Stimulated activated CD8-positive, alpha-beta memory T cell treated with anti-CD3 and anti-CD28 coated beads, Interleukin-4, amount 100 ng/mL, for 1 hour (primary cell): ENCODE measurements at places on chromosomes 4 and X.

- DNase-seq, result no peak
These were observed 24.0 kb downstream of the HOPX start for GRCh38 chr4:56657128-56657527.

DNA sequence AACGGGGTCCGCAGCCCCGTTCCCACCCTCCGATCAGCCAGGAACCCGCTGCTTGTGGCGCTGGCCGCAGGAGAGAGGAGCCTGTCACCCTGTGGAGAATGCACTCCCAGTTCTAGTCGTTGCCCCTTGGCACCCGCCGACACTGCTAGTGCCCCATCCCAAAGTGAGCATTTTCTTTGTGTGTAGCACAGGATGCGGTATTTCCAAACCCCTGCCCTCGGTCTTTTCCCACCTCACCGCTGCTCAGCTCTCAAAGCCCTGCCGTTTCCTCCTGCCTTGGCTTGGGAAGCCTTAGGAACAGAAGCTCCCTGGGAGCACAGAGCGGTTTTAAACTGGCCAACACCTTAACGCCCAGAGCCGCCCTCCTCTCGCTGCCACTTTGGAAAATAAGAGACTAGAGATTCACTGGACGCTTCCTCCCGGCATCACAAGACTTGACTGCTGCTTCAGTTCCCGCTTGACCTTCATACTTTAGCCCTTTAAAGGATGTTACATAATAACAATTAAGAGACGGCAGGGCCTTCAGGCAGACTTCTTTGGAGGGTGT, 772 bp downstream of the CYP4V2 start:
- peak; percentile 12 for DNase-seq

DNA sequence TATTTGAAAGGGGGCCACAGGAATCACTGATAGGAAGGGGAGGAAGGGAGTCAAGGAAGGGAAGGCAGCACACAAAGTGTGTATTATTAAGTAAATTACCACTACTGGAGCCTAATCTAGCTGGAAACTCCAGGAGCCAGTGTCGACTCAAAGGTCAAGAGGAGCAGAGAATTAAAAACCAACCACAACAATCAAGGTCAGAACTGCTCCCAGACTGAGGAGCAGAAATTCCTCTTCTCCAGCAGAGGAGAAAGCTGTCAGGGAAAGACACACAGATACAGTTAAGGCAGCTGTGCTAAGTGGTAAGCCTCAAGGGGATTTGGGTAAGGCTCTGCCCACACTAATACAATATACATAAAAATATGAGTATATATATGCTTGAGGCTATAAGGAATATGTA, 87.5 kb upstream of the PTPN13 start:
- no peak for DNase-seq

DNA sequence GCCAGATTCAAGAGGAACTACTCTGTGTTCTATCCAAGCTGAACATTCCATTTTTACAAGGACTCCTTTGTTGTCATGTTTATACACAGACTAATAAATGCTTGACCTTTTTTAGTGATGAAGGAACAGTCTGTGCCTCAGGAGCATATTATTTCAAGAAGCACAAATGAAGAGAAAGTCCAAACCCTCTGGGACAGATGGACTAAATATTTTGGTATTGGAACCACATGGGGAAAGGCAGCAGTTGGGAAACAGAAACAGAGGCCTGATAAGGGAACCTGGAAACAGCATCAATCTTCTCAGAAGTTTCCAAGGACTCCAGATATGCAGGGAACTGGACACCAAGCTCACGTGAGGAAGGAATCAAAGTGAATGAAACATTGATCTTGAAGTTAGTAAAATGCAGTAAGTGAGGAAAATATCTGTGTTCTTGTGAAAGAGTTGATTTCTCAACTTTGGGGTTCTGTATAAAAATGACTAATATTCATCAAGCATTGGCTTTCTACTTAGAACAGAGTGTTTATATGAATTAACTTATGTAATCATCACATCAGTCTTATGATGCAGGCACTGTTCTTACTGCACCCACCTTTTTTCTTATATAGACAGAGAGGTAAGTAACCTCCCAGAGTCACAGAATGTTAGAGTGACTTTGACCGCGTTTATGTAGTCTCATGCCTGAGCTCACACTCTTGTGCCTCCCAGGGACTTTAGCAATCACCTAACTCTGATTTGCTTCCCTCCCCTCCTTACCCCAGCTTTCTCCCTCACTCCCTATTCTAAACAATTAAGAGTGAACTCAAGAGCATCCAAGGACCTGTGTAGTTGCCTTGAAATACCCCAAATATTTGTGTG, 148.9 kb upstream of the JADE1 start:
- DNase-seq, result no peak

- no peak for DNase-seq
These were observed 47.4 kb downstream of the NALF2 start for GRCh38 chrX:69551421-69552009.

- DNase-seq, result no peak
These were observed 28.8 kb downstream of the FGF2 start for GRCh38 chr4:122855353-122855890.

DNA sequence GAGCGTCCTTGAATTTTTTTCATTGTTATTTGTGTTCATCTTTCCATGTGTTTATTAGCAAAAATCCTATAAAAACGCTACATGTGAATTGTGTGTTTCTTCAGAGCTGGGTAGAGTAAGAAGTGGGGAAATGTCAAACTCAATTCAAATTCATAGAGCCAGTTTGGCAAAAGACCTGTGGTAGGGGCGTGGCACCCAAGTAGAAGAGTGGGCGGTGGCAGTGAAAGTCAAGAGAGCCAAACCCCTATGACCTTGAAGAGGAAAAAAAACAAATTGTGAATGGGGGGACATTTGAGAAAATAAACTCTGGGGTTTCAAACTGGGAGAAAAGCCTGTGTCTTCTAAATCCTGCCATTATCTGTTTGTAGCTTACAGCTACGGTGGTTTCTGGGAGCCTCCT, 4.4 kb upstream of the FOXO4 start:
- DNase-seq, result no peak

- no peak for DNase-seq
These were observed 133.7 kb downstream of the FAM53A start for GRCh38 chr4:1550122-1551070.

- no peak for DNase-seq
These were observed 37.7 kb upstream of the FRAS1 start for GRCh38 chr4:78019414-78019813.

GRCh38 chr4:126604268-126604867, 1028.4 kb upstream of the INTU start:
- no peak for DNase-seq

DNA sequence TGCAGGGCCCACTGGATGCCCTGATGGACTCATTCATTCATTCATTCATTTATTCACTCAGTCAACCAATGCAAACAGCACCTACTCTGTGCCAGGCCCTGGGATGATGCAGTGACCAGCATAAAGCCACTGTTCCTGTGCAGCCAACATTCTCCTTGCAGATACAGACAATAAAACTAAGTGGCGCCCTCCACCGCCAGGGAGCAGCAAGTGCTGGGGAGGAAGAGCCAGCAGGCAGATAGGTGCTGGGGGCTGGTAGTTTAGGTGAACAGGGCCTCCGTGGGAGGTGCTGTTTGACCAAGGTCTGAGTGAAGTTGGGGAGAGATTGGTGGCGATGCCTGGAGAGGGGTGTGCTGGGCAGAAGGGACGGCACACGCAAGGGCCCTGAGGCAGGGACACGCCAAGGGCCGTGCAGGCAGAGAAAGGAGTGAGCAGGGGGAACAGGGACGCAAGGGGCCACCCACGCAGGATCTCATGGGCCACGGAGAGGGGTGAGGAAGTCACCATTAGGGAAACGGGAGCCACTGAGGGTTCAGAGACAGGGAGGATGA, 65.5 kb downstream of the WFS1 start:
- DNase-seq, result no peak

DNA sequence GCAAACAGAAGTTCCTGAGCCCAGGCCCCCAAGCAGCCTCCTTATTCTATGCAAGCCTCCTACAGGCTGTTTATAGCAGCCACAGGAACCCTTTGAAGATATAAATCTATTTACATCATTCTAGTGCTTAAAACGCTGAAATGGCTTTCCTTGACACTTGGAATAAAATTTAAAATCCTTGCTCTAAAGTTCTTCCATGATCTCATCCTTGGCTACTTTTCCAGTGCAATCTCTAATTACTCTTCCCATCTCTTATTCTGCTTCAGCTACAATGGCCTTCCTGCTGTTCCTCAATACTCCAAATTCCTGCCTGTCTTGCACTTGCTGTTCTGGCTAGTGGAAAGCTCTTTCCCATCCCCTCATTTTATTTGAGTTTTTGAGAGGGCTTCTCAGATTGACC, 634.2 kb upstream of the NR3C2 start:
- no peak for DNase-seq

DNA sequence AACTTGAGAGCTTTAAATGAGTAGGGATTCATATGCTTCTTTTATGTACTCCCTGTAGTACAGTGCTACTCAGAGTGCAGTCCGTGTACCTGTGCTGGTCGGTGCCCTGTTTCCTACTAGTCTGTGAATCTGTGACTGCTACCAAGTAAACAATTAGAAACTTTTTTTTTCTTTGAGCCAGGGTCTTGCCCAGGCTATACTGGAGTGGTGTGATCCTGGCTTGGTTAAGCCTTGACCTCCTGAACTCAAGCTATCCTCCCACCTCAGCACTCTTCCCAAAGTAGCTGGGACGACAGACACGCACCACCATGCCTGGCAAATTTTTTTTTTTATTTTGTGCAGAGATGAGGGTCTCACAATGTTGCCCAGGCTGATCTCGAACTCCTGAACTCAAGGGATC, 6.4 kb upstream of the GPC3 start:
- DNase-seq, result no peak

GRCh38 chr4:337932-338758, 531 bp downstream of the ZNF141 start:
- DNase-seq, result no peak

- DNase-seq, result no peak
These were observed 150.4 kb downstream of the MGST2 start for GRCh38 chr4:139815778-139816601.

DNA sequence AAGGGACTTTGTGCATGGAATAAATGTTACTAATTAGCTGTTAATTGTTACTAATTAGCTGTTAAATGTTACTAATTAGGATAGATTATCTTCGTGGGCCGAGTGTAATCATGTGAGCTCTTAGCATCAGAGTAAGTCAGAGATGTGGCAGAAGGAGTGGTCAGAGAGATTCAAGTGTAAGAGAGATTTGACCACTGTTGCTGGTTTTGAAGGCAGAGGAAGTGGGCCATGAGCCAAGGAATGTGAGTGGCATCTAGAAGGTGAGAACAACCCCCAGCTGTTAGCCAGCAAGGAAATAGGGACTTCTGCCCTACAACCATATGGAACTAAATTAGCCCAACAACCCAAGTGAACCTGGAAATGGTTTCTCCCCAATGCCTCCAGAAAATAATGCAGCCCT, 28.2 kb downstream of the ODAPH start:
- DNase-seq, result no peak

DNA sequence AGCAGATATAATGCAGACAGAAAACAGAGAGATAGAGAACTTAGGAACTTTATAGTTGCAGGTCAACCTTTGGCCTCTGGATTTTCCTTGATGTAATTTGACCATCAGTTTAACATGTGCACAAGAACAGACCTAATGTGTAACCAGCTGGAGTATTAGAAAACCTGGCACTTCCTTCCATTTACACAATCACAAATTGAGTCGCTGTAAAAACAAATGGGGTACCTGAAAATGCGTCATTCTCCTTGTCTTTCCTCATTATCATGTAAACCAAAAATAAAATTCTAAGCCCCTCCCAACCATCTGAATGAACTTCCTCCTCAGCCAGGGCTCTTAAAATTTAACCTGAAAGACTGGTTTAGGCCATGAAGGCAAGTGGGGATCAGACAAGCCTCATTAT, 358.4 kb upstream of the MAGEB16 start:
- DNase-seq, result no peak

GRCh38 chrX:151386838-151387459, 10.1 kb upstream of the VMA21 start:
- no peak for DNase-seq

DNA sequence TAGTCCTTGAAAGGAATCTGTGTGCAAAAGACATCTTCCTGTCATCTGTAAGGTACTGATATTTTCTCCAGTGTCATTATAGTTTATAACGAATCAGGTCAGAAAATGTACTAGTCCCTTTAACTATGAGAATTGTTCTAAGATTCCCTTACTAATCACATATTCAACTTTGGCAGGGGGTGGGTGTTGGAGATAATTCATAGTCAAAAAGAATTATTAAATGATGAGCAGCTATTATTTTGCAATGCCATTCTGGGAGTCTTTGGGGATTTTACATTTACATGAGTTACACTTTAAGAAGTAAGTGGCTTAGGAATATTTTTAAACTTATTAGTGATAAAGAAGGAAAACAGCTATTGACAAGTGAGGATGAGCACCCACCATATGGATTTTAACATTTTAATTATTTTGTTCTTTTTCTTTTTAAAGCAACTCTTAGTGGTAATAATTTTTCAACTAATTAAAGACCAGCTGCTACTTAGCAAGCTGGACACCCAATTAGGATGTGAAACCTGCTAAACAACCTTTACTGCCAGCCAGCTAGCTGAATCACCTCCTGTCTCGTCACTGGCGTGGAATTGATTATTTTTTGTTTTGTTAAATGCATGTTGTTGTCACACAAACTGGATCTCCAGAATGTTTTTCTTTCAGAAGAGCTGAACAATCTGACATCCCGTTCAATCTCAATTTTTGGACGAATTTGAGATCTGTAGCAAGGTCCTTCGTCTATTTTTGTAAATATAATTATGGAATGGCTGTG, 219.2 kb downstream of the ARAP2 start:
- DNase-seq, result no peak

DNA sequence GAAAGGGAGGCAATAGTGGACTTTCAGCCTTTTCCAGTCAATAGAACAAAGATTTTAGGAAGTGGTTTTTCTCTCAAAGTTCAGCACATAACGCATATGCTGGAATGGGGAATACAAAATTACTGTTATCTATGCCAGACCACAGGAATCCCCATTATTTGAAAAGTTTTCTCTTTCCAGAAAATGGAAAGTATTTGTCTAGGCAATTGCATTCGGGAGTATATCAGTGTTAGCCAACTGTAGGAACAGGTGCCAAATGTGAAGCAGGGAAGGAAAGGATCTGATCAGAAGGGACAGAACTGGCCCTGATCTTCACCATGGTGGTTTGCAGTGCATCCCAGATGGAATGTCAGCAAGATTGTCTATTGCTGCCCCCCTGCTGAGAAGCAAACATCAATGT, 213.6 kb downstream of the CPE start:
- no peak for DNase-seq

DNA sequence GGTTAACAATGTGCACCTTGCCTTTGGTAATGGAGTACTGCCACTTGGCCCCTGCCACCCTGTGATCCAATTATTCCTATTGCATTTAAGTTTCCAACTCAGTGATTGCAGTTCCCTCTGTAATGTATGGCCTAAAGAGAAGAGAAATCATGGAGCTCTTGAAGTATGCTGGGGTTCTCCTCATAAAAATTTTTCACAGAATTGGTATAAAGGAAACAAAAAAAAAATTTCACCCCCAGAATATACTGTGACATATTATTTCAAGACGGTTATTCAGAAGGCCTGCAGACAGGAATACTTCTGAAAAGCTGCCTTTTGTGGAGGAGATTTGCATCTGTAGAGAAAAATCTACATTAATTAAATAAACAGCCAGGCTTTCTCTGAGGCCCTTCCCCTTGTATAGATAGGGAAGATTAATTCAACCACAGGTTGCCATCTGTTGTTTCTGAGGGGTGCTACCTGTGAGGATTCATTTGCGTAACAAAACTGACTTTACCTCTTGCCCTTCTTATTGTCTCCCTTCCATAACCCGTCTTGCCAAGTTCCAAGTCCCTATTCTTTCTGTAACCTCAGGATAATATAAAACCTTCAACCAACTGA, 94.8 kb upstream of the LANCL3 start:
- no peak for DNase-seq
